Stimulated activated CD8-positive, alpha-beta memory T cell treated with anti-CD3 and anti-CD28 coated beads, Interleukin-15, amount 100 ng/mL, for 4 hours (primary cell): ENCODE measurements at places on chromosomes 2 and 18.

DNA sequence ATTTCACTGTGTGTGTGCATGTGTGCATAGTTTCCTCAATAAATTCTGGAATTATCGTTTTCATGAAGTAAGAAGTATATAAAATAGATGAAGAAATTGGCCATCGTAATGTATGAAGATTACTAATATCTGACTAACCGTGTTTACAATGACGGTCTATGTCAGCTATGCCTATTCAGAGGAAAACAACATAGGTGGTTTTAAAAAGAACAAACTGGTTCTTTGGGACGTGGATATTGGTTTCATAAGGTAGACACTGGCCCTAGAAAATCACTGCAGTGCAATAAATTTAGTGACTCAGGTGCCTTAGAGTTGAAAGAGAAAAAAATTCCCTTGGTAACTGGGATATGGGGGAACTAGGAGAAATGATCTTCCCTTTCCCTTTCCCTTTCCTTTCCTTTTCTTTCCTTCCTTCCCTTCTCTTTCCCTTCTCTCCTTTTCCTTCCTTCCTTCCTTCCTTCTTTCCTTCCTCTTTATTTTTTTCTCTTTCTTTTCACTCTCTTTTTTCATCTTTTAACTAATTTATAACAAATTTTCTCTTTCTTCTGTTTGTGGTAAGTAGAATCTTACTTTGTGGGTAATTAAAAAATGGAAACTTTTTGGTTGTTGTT, 36.4 kb downstream of the MAP2 start:
- DNase-seq: no peak

GRCh38 chr2:72117718-72118117, 29.9 kb downstream of the CYP26B1 start:
- DNase-seq: no peak

DNA sequence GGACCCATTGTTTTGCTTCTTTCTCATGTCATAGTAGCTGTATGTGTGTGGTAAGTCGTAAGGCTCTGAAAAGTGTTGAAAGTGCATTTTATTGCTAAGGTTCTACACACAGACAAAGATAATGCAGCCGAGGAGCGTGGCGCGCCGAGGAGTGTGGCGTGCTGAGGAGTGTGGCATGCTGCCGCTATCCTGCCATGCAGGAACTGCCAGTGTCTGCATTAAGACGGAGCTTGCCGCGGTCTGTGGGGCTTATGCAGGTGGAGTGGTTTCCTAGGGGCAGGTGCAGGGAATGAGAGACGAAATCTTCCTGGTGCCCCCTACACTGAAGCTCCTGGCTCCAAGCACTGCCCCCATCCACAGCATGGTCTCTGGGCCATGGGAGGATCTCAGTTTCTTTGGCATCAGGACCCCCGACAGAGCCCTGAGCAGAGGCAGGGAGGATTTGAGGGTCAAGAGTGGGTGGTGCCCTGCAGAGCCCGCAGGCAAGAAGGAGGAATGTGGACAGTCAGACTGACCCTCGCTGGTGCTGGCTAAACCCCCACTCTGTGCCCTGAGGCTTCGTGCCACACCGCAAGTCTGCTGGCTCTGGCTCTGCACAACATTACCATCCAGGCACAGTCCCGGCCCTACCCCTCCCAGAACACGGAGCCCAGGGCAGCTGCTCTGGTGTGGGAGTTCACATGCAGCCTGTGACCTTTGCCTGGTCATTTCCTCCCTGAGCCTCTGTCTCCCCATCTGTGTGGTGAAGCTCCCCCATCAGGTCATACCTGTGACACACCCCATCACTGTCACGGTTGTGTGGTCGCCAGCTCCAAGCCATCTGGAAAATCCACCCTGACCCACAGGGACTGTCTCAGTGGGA, 3.2 kb downstream of the SNED1 start:
- DNase-seq: no peak

GRCh38 chr2:200172521-200172920, 134.0 kb upstream of the SPATS2L start:
- no peak for DNase-seq

DNA sequence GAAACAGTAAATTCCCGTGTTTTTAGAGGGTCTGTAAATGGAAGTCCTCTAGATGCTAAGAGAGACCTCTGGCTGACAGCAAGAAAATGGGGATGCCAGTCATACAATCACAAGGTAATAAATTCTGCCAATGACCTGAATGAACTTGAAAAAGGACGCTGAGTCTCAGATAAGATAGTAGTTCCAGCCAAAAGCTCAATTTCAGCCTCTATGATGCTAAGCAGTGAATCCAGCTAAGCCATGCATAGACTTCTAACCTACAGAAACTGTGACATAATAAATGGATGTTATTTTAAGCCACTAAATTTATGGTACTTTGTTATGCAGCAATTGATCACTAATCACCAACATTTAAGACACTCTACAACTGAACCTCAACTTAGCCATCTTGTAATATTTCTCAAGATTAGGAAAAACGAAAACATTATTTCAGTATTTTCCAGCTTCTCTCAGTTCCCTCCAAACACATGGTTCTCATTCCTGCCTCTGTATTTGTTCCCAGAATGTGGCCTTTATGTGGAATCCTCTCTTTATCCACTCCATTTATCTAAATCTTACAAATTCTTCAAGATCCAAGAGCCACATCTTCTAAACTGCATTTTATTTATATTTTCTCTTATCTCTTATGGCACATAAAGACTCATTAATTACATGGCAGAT, 331.1 kb downstream of the GULP1 start:
- DNase-seq: no peak

DNA sequence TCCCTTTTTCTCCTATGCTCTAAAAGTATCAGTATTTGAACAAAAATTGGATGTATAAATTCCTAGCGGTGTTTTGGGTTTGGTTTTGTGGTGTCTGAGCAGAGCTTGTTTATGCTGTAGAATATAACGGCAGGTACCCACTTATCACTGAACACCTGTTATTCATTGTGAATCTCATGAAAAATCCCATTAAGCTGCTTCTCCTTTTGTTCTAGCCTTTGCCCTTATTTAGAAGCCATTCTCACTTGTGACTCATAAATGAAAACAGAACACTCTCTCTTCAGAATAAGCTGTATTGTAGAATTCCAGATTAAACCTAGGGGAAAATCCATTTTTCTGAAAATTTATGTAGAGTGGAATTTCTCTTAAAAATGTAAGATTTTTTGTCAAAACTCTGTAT, 104.0 kb downstream of the PRPF40A start:
- DNase-seq: no peak

DNA sequence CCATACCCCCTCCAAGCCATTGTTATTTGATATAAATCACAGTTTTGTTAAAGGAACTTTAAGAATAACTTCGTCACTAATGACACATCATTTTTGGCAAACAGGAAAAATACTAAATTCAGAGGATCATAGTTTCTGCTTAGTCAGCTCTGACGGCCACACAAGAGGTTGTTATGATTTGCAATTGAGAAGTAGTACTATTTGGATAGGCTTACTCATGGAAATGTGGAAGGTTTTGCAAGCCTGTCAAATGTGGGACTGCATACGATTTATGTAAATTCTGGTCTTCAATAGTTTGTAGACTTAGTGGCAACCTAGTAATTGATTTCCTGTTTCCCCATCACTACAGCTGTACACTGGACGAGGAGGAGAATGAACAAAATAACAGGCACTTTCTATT, 108.1 kb downstream of the ARHGEF33 start:
- DNase-seq: no peak

GRCh38 chr18:61607867-61608266, 274.6 kb downstream of the CDH20 start:
- no peak for DNase-seq

DNA sequence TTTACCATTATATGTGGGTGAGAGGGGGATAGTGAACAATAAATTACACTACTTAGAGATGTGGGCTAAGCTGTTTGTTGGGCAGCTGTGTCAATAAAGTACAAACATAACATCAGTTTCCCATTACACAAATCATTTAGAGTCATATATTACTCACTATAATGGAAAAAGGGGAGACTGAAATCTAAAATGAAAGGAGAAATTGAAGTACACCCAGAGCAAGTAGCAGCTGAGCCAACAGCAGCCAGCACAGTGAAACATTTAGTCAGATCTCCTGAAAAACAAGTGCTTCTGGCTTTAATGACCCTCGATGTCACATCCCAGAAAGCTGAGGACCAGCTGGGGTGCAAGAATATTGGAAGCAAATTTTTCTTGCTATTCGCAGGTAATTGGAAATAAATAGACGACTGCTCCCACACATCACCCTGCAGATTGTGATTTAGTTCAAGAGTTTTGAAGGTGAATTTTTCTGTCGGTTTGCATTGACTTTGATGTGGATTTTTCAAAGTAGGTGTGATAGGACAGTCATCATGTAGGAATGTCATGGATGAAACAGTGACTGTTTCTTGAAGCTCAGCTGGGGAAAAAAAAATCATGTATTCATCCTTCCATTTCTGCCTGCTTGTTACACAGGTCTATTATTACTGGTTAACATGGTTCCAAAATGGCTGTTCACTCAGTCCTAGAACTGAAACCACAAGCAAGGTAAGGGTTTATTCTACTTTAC, 1607.3 kb upstream of the CELF4 start:
- no peak for DNase-seq

GRCh38 chr2:106800180-106800579, 85.8 kb downstream of the ST6GAL2 start:
- DNase-seq: no peak

DNA sequence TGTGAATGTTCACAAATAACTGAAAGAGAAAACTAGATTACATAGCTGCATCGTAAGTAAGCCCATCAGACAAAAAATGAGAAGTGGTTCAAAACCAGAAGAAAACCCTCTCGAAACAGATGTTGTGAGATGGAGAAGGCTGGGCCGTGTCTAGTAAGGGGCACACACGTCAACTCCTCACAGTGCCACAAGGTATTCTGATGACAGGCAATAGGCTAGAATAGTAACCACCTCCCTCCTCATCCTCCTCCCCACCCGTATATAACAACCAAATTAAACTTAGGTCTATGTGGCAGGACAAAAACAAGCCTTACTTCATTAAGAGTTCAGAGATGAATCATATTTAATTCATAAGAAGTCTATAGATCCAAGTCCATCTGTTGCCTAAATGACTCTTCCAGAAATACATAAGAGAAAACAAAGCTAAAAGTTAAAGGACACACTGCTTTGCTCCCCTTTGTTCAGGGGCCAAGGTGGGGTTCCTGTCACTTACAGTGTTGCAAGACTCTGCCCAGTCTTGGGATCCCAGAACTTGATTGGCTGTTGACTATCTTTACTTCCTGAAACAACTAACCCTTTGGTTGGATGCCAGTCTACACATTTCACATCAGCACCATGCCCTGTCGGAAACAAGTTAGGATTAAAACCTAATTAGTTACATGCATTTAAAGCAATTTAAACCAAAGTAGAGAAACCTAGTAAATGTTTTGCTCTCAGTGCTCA, 25.0 kb downstream of the SFT2D3 start:
- DNase-seq: no peak

DNA sequence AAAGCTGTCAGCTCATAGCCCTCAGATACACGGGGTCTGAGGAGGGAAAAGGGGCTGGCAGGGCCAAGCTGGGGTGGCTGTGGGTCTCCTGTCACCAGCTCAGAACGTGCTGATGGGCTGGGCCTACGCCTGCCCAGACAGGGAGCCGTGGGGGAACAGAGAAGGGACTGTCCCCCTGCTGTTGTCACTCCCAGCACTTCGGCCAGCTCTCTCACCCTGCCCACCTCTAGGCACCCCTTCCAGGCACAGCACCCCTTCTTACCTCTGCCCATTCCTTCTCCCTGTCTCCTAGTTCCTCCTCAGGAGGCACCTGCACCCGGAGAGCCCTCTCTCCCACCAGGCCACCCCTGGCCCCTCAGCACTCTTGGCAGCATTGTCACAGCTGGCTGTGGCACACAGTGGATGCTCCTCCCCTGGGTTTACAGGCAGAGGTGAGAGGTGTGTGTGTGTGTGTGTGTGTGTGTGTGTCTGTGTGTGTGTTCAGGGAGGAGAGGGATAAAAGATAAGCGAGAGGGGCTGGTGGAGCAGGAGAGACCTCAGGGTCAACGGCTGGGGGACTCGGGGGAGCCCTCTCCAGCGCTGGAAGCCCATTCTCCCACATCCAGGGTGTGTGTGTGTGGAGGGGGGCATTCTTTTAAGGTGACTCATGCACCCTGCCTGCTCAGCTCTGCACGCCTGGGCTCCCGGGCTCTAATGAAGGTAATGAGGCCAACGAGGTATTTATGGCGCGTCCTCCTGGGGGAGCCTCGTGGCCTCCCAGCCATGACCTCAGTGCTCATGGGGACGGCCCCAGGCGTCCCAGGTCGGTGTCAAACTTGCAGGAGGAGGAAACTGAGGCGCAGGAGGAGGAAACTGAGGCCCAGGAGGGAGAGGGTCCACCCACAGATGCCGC, 66.1 kb upstream of the SMAD7 start:
- no peak for DNase-seq

DNA sequence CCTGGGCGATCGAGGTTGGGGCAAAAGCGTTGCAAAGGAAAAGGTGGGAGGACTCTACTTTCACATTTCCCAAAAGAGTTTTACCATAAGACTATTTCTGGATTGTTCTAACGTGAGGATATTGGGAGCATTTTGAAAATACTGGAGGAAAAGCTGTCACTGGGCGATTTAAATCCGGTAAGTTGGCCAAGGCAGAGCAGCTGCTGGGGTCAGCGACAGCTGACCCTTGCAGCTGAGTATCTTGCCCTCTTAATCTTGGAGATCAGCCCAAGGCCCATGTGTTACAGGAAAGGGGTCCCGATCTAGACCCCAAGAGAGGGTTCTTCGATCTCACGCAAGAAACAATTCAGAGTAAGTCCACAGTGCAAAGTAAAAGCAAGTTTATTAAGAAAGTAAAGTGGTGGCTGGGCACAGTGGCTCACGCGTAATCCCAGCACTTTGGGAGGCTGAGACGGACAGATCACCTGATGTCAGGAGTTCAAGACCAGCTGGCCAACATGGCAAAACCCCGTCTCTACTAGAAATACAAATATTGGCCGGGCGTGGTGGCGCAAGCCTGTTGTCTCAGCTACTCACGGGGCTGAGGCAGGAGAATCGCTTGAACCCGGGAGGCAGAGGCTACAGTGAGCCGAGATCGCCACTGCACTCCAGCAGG, 964 bp upstream of the ST3GAL5 start:
- DNase-seq: no peak

DNA sequence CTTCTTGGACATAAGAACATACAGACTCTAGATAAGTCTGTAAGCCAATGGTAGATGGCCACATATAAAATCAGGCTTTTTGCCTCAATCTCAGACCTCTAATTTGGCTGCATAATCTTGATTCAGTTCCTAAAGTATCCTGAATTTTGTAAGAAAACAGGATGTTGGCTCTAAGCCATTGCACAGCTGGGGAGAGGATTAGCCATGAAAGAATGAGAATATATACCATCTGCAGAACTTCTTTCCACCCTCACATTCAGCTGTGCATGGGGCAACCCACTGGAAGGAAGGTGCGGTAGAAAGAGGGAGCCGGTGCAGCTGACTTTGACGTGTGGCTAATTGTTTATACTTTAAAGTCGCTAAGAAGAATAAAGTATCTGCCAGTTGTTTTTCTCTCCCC, 1061.6 kb upstream of the FAM98A start:
- DNase-seq: no peak

DNA sequence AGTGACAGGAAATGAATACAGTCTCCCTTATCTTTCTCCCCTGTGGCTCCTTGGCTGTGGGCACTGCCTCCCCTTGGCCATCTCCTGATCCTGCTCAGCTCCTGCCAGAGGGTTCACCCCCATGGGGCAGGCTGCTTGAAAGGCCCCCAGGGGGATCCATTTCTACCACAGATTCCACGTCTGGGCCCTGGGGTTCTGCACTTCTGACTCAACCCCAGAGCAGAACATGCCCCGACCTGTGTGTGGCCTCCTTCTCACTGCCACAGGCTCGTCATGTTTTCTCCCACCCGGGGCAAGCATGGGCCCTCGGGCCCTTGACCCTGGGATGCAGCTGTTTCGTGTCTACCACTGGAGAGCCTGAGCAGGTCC, 122.2 kb downstream of the ACKR3 start:
- DNase-seq: no peak

- DNase-seq: no peak
Measured at GRCh38 chr18:79963658-79964329, 649 bp upstream of the HSBP1L1 start.
